ENCODE measurements at places on chromosomes 2 and 18.
A peak's percentile ranks its signal among the peaks of the same experiment; 100 is the strongest.

- DNase-seq, result no peak
These were observed 806.8 kb downstream of the PLCL1 start for GRCh38 chr2:198611201-198611600.

DNA sequence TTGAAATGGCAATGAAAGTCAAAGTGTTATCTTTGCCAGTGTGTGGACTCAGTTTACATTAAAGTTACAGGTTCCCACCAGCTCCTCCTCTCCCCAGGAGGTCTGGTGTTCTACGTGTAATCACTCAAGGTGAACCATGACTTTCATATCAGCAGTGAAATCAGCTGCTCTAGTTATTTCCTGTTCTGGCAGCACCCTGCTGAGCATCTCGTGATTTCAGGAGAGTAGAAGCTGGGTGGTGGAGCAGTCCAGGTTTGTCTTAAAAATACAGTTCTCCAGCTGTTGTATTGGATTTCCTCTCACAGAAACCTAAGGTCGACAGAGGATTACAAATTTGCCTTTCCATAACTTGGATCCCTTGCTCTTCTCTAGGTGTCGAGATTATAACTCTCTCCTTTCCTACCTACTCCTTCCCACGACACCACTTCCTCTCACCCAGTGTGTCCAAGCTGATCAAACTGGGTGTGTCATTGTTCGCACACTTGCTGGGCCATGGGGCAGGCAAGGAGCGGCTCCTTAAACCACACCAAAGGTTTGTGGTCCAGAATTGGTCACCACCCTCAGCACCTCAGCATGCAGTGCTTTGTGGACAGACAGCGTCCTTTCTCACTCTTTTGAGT, 13.0 kb upstream of the ARHGAP25 start:
- DNase-seq, result no peak

- DNase-seq, result no peak
These were observed 312.5 kb upstream of the CHAC2 start for GRCh38 chr2:53455094-53455493.

DNA sequence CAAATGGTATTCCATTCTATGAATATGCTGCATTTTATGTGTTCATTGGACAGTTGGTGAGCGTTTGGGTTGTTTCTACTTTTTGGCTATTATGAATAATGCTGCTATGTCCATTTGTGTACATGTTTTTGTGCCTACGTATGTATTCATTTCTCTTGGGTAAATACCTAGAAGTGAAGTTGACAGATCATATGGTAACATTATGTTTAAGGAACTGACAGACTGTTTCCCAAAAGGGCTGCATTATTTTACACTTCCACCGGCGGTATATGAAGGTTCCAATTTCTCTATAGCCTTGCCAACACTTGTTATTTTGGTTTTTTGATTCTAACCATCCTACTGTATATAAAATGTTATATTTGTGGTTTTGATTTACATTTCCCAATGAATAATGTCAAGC, 703.9 kb upstream of the CDH2 start:
- DNase-seq, result no peak

DNA sequence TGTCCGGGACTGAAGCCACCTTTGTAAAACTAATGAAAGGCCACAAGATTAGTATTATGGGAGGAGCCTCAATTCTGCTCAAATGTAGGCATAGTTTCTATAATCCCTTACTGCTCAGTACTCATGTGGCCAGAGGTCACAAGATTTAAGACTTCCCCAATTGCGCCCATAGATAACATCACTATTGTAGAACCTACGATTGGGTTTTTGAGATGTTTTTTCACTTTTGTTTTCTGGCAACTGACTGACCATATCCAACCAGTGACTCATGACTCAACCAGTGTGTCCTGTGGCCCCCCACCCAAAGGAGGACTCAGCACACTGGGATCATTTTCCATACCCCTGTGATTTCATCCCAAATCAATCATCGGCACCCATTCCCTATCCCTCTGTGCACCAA, 15.2 kb upstream of the TSPYL6 start:
- no peak for DNase-seq

DNA sequence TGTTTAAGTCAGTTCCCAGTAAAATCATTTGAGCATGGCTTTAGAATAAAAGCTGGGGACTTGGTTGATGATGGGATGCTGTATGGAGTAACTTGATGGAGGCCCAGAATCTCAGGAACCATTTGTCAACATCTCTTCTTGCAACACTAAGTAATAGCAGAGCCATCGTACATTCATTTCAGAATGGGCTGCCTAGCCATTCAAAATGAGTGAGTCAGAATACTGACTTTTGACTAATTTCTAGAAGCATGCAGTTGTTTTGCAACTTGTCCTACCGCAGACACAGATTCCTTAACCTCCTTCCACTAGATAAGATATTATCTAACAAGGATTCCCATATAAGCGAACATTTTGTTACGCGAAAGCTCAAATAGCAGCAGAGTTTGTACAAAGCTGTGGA, 229.5 kb downstream of the CNTNAP5 start:
- DNase-seq, result no peak

DNA sequence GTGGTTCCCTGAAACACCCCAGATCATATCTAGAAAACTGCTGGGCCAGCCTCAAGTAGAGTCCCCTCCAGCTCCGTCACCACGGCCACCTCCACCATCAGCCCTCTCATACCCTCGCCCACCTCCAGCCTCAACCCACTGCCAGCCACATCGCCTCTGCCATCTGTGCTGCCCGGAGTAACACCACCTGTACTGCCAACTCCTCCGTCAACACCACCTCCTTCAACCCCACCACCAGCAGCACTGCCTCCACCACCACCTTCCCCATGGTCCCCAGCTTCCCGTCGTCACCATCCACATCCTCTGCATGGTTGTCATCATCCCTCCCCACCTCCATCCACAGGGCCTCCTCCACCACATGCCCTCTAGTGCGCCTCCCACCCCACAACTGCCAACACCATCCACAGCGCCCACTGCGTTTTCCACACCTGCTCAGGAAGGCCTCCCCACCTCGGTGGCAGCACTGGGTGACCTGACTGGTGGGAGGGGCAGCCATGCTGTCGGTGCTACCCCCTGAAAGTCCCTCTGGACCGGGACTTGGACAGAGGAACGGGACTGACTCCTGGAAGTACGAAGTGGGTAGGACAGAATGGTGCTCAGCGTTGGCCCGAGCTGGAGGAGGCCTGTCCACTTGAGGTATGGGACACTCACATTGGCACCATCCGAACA, 1.6 kb downstream of the SNED1 start:
- no peak for DNase-seq

DNA sequence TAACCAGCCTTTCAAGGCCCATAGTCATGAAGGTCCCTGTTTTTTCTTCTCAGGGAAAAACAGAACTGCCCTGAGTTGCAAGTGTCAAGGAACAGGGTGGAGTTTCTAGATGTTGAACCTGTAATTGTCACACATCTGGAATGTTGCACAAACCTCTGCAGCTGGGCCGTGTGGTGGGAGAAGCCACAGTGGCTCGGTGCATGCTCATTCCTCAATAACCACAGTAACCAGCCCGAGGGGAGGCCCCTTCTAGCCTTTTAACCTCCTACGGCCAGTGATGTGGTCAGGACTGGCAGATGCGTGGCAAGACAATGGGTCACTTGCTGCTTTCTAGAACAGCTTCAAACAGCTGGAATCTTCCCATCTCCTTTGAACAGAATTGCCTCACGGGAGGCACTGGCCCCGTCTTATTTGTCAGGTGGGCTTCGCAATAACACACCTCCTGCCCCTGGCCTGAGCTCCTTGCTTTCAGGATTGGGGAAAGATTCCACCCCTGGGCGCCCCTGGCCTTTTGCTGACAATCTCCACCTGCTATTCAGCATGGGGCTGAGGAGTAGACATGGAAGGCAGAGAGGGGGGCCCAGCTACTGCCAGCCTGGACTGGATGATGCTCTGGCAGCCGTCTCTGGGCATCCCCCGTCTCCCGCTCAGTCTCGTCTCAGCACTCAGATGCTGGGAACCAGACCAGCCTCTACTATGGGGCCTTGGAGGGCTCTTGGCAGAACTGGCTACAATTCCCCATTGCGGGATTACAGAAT, 102.9 kb downstream of the KLHL29 start:
- no peak for DNase-seq

- DNase-seq, result no peak
These were observed 30.9 kb downstream of the FHOD3 start for GRCh38 chr18:36328385-36328858.

DNA sequence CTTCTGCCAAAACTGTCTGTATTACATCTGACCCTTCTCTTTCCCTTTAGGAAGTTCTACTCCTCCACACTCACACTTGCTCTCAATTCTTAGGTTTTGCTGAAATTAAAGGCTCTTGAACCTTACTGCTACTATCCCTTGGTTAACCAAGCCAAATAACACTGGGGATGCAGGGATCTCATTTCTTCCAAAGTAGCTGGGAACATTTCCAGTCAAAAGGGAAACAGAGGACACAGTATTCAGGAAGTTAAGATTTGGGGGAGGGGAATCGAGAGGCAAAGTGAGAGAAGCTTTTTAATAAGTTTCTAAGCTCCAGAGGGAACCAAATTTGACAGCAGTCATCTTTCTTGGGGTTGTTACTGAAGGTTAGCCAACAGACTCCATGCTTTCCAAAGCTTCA, 6.2 kb downstream of the SEPTIN2 start:
- DNase-seq, result no peak

GRCh38 chr18:35041815-35042387, 688 bp downstream of the MAPRE2 start:
- peak; percentile 64 for DNase-seq

DNA sequence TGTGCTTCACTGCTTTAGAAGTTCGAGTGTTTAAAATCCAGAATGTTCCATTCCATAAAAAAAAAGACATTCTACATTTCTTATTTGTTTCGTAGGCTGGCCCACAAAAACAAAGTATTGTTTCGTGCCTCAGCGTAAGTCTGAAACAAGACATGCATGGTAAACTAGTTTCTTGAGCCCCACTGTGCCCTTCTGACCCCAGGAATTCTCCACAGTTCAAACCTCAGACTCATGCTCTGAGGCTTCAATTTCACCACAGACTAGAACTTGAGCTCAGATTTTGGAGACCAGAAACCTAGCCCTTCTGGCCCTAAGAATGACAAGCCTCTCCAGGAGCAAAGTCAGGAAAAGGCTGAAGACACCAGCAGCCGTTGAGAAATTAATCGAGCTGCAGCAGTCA, 151.5 kb downstream of the SLC8A1 start:
- no peak for DNase-seq

DNA sequence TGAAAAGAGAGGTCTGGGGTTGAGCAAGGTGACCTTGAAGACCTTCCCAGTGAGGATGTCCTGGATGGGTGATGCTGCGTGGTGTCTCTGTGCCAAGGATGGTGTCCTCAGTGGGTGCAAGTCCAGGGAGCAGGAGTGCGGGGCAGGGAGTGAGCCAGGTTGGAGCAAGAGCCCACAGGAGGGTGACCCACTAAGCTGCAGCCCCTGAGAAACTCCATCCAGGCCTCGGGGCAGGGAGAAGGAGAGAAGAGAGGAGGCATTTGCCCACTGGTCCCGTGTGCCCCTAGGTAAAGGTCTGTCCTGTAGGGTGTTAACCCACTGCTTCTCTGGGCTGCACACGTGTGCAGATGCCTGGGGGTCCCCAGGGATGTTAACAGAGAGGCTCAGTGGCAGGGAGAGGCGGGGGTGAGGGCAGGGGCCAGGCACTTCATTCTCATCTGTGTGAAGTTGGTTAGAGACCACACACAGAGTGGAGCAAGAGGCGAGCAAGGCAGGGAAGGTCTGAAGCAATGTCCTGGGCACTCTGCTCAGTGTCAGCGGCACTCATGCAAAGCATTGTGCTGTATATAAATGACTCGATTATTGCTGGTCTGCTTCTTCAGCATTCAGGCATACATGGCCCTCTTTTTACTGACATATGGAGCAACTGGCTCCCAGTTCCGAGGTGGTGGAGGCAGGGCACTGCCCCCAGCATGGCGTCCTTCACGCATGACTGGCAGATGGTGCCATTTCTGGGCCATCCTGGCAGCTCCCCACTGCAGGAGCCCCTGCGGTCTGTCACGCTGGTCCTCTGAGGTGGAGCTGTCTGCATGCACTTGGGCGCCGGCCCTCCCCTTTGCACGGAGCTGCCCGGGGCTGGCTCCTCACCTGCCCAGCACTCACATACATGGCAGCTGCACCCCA, 117.2 kb upstream of the HS6ST1 start:
- no peak for DNase-seq
